ENCODE measurements at places on chromosomes 5 and 9.

- no peak for DNase-seq
These were observed 403.9 kb downstream of the CDH18 start for GRCh38 chr5:19584131-19584530.

- DNase-seq, result no peak
These were observed 26.9 kb downstream of the ADAM19 start for GRCh38 chr5:157548513-157549282.

- DNase-seq, result peak; percentile 50
These were observed 6.3 kb upstream of the IRX2 start for GRCh38 chr5:2757563-2758351.

GRCh38 chr5:95668728-95669127 is 14.1 kb downstream of the SPATA9 start:
- no peak for DNase-seq

GRCh38 chr5:14165375-14166106 is 22.4 kb downstream of the TRIO start:
- DNase-seq, result no peak

GRCh38 chr9:19378164-19378563 is 1.9 kb downstream of the RPS6 start:
- DNase-seq, result no peak

- no peak for DNase-seq
These were observed 399.2 kb upstream of the KIF2A start for GRCh38 chr5:61906820-61907219.

- no peak for DNase-seq
These were observed 166.5 kb downstream of the RMI1 start for GRCh38 chr9:84146893-84147710.

- DNase-seq, result no peak
These were observed 226.6 kb downstream of the SNX18 start for GRCh38 chr5:54743997-54744788.

- no peak for DNase-seq
These were observed 246.8 kb downstream of the ARRDC3 start for GRCh38 chr5:91136271-91136670.

GRCh38 chr9:99176527-99177013 is 45.2 kb downstream of the ALG2 start:
- no peak for DNase-seq

DNA sequence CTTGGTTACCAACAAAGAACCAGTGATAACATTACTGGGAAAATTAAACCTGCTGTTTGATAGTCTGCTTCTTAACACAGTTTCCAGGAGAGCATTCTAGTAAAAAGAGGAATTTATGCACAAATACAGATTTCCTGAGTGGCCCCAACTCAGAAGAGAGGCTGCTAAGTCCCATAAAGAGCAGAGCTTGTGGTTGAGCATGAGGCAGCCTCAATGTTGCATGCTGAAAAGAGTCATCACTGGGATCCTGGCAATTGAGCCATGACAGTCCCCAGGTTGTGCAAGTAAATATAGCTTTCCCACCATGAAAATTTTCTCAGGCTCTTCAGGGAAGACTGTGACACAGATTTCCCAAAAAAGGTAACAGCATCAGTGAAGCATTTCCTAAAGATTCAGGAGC is 47.5 kb upstream of the ADRB2 start:
- no peak for DNase-seq

DNA sequence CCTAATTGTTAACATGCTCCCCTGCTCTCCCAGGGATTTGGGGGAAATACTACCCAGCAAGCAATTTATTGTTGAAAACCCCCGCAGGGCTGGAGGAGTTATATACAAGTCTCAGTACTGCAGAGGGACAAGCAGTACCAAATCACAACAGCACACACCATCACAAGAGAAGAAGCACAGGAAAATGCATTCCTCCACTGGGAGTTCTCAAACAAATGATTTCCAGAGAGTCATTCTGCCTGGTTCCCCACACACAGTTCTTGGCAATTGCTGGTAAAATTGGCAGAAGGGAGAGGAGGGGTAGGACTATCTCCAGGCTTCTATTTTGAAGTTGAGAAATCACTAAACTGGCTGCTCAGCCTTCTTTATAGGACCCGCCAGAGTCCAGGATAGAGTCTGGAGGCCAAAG is 16.8 kb downstream of the SIL1 start:
- DNase-seq, result no peak

GRCh38 chr9:126236273-126236672 is 90.4 kb upstream of the MVB12B start:
- no peak for DNase-seq

DNA sequence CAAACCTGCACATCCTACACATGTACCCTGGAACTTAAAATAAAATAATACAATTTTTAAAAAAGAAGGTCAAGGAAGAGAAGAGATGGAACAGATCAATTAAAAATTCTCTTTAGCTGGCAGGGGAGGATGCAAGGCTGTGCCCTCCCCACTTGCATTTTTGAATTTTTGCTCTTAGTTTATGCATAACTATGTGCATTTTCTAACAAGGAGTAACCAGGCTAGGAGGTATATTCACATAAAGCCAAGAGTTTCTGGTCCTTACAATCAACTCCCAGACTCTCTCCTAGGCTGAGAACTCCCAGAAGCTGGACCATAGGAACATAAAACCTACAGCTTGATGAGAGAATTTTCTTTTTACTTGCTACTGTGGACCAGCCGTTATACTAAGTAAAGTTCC is 29.8 kb downstream of the CCDC192 start:
- DNase-seq, result no peak

DNA sequence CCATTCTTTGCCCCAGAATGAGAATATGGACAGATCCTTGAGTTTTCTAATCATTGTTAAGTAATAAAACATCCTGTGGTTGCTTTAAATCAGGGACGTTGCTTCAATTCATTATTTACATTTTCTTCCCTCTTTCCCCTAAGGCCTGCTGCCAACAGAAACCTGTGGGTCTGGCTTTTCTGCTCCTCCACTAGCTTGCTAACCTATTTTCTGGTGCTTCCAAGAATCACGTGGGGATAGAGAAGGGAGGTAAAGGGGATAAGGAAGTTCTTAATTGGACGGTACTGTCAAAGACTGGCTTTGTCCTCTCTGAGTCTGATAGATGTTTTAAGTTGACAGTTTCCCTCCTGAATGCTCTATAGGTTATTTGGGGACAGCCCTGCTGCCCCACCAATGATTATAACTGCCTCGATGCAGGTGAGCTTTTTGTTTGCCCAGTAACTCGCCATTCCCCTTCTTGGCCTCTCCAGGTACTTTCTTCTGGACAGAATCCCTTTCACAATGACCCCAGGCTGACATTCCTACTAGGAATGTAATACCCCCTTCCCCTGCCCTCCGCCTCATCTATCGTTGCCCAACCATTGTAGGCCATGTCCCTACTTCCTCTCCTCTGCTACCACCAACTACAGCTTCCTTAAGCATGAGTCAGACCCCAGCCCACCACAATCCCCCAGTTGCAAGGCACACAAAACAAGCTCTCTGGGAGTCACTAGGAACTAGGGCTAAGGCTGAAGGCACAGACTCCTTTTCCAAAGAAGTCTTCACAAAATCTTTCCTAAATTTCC is 19.9 kb upstream of the CPEB4 start:
- no peak for DNase-seq

- DNase-seq, result no peak
These were observed 552.4 kb upstream of the MEF2C start for GRCh38 chr5:89435347-89435746.

- DNase-seq, result peak; percentile 28
These were observed 1200.6 kb upstream of the NUDT12 start for GRCh38 chr5:104763216-104763615.

DNA sequence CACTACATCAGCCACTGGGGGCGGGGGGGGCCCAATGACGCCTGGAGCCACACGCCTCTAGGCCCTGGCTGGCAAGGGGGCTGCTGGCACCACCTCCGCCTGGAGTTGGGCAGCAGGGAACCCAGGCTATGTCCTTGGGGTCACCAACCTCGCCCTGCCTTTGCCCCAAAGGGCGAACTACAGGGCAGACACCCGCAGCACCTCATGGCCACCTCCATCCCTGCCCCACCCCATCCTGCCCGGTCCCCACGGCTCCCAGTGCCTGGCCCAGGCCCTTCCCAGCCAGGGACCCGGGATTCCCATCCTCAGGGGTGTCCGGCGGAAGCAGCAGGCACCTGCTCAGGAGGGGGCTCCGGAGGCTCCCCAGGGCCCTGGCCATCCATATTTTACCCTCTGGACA is 37.0 kb downstream of the NACC2 start:
- no peak for DNase-seq

DNA sequence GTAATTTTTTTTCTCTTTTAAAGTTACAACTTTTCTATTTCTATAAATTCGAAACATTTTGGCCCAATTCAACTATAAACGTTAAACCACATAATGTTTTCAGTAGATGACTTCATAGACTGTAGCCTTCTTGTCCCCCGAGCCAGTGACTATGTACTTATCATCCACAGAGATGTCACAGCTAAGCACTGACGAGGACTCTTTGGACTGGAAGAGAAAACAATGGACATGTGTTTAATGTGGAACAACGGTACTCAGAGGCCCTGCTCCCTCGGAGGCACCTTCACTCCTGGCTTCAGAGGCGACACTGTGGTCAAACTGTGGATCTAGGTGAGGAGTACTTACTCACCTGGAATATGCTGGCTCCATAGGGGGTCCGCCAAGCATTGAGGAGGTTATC is 105.2 kb downstream of the TLE1 start:
- no peak for DNase-seq

GRCh38 chr5:98727686-98728085 is 45.8 kb upstream of the RGMB start:
- no peak for DNase-seq
